ENCODE measurements at places on chromosomes 5 and 9.

- DNase-seq: no peak
Measured at GRCh38 chr9:96183751-96184150, 118.2 kb downstream of the HSD17B3 start.

DNA sequence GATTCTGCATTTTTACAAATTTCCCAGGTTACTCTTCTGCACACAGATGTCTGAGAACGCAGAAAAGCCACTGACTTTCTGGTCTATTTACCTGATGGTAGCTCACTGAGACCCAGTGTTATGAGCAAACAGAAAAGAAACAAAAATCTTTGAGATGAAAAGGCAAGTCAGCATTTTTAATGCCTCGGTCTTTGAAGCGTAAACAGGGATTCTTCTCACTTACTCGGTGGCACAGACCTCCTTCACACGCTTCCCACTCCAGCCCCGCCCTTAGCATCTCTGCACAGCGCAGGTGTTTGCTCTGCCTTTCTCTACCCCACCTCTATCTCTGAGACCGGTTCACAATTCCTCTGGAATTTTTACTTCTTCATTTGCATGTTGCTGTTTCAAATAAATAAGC, 195.0 kb upstream of the IRX1 start:
- no peak for DNase-seq

DNA sequence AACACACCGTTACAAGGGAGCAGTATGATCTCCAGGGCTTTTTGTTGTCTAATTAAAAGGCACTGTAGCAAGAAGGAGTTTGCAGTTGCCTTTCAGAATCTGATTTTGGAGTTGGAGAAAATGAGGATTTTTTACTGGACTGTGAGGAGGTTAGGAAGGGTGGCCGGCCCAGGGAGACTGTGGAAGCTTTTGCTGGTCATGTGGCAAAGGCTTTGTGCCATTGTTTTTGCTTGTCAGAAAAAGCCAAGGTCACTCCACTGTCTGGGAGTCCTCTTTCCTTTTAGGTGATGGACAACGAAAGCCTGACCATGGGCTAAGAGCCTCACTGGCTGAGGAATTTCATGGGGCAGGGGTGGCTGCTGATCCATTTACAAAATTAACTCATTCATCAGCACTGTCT, 10.3 kb upstream of the WHRN start:
- no peak for DNase-seq

- DNase-seq: no peak
Measured at GRCh38 chr9:23412458-23412857, 413.6 kb downstream of the ELAVL2 start.

GRCh38 chr5:17763301-17763700, 129.0 kb downstream of the TAF11L14 start:
- DNase-seq: no peak

- DNase-seq: no peak
Measured at GRCh38 chr5:125719681-125720347, 703.4 kb upstream of the GRAMD2B start.

- no peak for DNase-seq
Measured at GRCh38 chr9:136514022-136514714, 31.3 kb upstream of the SEC16A start.

DNA sequence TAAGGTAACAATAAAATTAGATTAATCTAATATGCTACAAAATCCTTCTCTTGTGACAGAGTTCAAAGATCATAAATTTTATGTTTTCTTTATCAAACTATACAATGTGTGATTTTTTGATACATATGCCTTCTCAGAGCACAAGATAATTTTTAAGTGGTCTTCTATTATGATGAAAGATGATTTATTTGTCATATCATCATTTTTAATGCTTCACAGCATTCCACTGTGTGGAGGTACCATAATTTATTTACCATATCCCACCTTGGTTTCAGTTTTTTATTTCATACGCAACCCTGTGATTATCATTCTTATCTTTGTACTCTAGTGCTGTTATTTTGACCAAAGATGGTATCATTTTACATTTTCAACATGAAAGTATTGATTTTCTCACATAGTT, 41.7 kb downstream of the POLK start:
- DNase-seq: no peak

- DNase-seq: no peak
Measured at GRCh38 chr5:154820383-154820782, 30.0 kb downstream of the FAXDC2 start.

DNA sequence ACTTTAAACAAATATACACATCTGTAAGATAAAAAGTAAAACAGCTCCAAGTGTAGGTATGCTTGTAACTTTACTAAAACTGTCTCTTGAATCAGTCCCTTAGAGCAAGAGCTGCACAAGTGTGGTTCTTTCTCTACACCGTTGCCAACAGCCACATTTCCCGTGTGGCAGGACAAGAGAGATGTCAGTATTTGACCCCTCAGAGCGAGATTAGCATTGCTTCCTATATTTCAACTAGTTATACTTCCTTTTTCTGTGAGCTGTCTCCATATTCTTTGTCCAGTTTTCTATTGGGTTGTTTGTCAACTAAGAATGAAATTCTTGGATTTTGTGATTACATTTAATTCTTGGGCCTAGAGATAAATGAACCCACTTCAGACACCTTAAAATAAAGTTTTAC, 8.0 kb downstream of the PLIN2 start:
- no peak for DNase-seq

GRCh38 chr5:104421431-104421830, 858.8 kb upstream of the NUDT12 start:
- peak; percentile 1 for DNase-seq

DNA sequence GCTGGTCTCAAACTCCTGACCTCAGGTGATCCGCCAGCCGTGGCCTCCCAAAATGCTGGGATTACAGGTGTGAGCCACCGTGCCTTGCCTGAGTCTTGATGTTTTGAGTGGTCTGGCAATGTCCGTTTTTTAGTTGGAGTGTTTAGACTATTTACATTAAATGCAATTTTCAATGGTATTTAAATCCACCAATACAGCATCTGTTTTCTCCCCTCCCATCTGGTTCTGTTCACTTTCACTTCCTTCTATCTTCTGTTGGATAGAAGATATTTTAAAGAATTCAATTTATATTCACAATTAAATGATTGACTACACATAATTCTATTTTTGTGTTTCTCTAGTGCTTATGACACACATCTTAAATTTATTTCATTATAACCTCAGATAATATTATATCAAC, 26.0 kb upstream of the PCAT7 start:
- no peak for DNase-seq

DNA sequence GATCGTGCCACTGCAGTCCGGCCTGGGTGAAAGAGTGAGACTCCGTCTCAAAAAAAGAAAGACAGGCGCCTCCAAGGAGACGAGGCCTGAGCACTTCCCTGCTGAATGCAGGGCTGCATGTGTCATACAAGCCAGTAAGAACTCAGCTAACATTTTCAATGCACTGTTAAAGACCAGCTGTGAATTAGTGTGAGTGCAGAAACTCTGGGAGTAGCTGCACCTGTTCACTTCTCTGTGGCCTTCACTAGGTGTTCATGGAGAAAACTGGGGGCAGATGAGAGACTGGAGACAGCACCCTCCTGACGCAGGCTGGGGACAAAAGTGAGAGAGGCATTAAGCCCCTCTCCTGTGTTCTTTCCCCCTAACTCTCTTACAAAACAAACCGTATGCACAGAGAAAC, 41.8 kb downstream of the FBXO10 start:
- DNase-seq: no peak

- DNase-seq: no peak
Measured at GRCh38 chr5:111224561-111225345, 569 bp downstream of the CAMK4 start.

- no peak for DNase-seq
Measured at GRCh38 chr5:133384120-133384855, 228.1 kb downstream of the FSTL4 start.

DNA sequence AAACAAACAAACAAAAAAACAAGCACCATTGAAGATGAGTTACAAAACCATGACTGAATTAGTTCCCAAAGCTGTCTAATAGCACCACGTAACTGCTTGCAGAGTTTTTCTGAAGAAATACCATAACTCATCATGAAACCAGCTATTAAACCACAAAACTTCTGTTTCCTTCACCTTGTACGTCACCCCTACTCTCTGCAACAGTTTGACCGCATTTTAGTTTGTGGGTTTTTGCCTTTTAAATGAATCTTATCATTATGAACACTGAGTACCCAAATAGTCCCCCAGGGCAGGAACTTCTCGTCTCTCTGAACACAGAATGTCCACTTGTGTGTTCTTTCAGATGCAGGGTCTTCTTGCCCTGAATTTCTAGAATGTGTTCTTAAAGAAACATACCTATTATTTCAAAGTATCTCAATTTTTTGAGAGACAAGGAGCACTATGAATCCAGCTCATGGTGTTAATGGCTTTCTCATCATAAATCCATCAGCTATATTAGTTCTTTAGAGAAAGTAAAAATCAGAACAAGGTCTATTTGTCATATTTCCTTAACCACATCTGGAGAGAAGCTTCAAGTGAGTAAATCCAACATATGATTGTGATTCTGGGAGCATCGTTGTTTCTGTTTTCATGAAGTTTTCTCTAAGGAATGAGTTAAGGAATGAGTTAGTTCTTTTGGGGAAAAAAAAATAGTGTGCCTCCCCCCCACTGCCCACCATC, 210.6 kb downstream of the AUH start:
- DNase-seq: peak; percentile 96

GRCh38 chr5:162990856-162991497, 446.4 kb upstream of the CCNG1 start:
- DNase-seq: no peak

DNA sequence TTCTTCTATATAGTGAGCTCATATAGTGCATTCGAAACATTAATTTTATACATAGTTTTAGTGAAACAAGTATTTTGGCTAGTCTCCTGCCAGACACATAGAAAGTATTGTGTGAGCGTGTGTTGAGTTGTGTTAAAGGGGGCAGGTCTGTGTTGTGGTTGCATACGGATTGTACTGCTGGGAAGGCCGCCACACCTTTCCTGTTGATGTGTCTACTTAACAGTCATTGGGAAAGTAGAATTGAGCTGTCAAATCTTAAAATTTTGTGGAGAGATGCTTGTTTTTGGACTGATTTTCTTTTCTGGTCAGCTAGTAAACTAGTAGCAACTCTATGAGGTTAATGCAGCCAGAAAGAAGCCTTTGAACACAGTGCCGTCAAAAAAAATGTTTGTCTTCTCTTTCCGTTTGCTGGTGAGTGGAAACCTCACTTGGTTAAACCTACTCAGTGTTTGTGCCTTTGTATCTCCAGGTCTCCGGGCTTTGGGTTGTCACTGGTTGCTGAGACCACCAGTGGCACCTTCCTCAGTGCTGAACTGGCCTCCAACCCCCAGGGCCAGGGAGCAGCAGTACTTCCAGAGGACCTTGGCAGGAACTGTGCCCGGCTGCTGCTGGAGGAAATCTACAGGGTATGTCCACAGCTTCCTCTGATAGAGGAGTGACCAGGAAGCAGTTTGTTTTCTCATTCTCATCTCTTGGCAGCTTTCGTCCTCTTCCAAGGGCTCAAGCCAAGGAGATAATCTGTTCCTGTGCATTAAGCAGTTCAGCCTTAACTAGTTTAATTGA, 51.5 kb downstream of the RCL1 start:
- DNase-seq: no peak

- DNase-seq: peak; percentile 100
Measured at GRCh38 chr5:149002053-149002452, 60.8 kb downstream of the SH3TC2 start.

DNA sequence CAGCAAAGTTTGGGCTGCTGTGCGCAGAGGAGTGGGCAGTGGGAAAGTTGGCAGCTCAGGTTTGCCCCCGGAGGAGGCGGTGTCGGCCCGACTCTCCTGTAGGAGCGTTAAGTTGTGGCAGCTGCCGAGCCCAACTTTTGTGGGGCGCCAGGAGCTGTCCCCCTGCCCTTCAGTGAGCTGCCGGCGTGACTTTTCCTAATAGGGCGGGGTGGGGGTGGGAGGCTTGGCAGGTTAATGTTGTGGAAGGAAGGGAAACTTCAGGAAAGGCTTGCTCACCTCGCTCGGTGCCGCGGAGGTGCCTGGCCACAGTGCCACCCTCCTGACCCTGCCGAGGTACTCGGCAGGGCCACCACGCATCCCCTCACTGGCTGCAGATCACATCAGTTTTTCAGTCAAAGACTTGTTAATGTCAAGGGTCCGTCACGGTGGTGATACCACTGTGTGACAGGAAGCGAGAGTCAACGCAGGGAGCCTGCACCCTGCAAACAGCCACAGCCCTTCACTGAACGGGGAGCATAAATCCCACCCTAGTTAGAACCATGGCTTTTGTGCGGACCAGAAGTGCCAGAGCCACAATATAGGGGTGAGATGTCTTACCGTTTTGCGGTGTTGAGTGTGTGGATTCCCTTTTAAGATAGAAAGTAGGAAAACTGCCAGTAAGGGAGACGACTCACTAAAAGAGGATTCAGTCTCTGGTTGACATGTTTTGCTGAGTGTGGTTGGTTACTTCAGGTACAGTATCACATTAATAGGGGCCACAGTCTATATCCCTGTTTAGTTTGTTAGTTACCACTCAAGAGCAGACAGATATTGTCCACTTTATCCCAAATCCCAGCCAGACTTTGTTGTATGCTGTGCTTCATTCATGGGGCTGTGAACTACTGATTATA, 796 bp downstream of the LNPEP start:
- DNase-seq: peak; percentile 30

- DNase-seq: no peak
Measured at GRCh38 chr5:55551358-55551757, 16.6 kb upstream of the PLPP1 start.

GRCh38 chr5:72630081-72630480, 122.9 kb upstream of the ZNF366 start:
- no peak for DNase-seq

- DNase-seq: peak; percentile 58
Measured at GRCh38 chr9:114229295-114229694, 74.0 kb downstream of the COL27A1 start.

DNA sequence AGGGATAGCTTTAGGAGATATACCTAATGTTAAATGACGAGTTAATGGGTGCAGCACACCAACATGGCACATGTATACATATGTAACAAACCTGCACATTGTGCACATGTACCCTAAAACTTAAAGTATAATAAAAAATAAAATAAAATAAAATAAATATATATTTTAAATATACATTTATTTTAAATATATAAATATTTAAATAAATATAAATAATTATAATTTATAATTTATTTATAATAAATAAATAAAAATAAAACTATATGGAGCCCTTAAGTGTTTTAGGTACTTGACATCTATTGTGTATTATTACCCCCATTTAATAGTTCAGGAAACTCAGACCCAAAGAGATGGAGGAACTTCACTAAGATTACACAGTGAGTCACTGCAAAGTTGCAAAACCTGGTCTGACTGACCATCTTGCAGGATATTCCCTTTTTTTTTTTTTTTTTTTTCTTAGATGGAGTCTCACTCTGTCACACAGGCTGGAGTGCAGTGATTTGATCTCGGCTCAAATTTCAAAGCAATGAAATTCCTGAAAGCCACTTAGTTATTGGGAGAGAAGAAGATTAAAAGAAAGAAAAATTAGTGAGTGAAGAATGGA, 5.8 kb upstream of the C5orf52 start:
- DNase-seq: peak; percentile 87

DNA sequence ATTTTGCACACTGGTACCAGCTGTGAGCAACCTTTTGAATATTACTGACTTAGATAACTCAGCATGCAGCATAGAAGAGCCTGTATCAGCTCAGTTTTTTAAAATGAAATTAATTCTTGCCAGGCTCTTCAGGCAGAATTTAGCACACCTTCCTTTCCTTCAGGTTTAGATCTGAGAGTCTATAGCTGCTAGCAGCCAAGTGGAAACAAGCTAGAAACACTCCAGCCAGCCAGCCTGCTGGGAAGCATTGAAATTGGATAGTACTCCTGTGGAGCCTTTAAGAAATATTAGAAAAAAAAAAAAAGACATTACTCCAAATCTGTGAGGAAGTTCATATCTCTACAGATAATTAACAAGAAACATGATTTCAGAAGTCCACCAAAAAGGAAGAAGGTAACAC, 812.2 kb downstream of the DTWD2 start:
- DNase-seq: no peak

GRCh38 chr9:110123341-110124095, 84.4 kb downstream of the C9orf152 start:
- DNase-seq: peak; percentile 90

Measured in EH (cell line).